ENCODE measurements at places on chromosomes 5 and 9.

DNA sequence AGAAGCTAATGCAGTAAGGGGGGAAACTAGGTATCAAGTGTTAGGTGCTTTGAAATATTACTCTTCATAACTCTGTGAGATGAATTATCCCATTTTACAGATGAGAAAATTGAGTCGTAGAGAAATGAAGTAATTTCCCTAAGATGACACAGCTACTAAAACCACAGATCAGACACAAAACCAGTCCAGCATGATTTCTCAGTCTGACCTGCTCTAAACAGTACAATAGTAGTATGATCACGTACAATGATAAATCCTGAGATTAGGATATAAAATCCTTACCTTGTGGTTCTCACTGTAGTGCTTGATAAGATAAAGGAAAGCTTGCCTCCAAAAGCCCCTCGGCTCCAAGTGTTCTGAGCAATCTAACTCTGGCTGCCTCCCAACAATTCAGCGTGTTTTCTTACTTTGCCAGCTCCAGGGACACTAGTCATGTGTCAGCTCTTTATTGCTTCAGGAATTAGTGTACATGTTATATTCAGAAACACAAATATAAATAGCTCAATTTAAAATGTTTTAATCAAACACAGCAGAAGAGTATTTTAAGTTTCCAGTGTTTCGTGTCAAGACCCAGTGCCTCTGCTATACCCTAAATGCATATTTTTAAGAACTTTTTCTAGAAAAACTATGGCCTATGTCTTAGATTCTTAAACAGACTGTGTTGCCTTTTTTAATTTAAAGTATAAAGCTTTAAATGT, 243.6 kb downstream of the DENND1A start:
- peak; percentile 41 for DNase-seq

- DNase-seq: no peak
Observed at GRCh38 chr5:116130471-116130870, 45.6 kb downstream of the COMMD10 start.

- peak; percentile 43 for DNase-seq
Observed at GRCh38 chr9:76082057-76082456, 191.6 kb downstream of the PCSK5 start.

DNA sequence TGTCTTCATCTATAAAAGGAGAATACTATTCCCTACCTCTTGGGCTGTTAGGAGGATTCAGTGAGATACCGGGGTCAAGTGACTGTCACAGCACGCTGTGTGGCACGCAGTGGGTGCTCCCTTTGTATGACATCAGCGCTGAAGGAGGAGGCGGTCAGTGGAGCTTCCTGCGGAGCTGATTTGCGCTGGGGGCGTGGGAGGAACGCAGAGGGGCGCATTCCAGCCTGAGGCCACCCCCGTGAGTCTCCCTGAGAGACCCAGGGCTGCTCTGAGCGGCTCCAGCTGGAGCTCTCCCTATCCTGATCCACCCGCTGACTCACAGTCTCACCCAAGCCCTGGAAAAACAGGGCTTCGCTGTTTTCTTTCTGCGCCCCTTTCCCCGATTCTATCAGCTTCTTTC, 24.3 kb upstream of the NEURL1B start:
- DNase-seq: no peak

DNA sequence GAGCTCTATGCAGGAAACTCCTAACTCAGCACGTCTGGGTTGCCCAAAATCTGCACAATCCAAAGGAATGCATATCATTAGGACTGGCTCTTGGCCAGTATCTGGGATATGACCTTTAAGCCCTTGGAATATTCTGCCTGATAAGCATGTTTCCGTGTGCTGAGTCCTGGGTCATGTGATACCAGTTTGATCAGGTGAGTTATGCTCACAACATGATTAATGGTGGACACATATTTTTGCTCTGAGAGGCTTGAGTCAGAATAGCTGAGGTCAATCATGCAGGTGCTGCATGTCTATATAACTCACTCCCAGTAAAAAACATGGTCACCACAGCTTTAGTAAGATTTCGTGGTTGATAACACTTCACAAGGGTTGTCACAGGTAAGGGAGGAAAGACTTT, 408.8 kb downstream of the YTHDC2 start:
- no peak for DNase-seq

DNA sequence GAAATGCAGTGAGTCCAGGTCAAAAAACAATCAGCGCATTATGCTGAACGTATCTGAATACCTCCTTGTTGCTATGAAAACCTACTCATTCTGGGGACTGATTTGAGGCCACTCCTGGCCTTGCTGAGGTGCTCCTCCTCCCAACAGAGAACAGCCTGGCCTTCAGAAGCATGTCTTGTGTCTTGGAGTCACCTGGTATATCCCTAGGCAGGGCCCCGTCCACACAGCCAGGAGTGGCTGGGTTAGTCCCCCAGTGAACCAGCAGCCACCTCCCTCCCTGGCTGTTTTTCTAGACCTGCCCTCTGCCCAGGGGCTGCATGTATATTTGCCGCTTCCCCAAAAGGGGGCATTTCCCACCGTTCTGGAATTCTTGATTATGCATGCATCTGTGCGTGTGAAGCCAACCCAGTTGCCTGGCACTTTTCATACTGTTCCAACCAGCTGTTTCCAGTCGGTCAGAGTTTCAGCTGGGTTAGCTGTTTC, 99.2 kb upstream of the SPATA31C2 start:
- peak; percentile 74 for DNase-seq

DNA sequence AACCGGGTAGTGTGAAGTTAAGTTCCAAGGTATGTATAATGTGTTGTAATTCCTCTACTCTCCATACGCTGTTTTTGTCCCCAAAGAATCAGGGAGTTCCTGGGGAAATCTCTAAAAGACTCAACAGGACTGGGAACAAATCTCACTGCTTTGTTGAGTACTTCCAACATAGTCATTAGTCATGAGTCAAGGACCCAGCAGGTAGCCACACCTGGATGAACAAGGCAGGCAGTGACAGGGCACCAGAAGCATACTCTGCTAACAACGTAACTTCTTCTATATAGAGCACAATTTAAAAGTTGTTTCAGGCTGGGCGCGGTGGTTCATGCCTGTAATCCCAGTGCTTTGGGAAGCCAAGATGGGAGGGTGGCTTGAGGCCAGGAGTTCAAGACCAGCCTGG, 126.8 kb downstream of the SLC1A3 start:
- no peak for DNase-seq

GRCh38 chr9:125066839-125067619, 76.3 kb downstream of the SCAI start:
- peak; percentile 27 for DNase-seq

- peak; percentile 83 for DNase-seq
Observed at GRCh38 chr5:139481122-139481533, 1.4 kb downstream of the STING1 start.

GRCh38 chr5:159316519-159317383, 13.5 kb downstream of the IL12B start:
- no peak for DNase-seq

- no peak for DNase-seq
Observed at GRCh38 chr5:169442913-169443784, 140.4 kb upstream of the SPDL1 start.

DNA sequence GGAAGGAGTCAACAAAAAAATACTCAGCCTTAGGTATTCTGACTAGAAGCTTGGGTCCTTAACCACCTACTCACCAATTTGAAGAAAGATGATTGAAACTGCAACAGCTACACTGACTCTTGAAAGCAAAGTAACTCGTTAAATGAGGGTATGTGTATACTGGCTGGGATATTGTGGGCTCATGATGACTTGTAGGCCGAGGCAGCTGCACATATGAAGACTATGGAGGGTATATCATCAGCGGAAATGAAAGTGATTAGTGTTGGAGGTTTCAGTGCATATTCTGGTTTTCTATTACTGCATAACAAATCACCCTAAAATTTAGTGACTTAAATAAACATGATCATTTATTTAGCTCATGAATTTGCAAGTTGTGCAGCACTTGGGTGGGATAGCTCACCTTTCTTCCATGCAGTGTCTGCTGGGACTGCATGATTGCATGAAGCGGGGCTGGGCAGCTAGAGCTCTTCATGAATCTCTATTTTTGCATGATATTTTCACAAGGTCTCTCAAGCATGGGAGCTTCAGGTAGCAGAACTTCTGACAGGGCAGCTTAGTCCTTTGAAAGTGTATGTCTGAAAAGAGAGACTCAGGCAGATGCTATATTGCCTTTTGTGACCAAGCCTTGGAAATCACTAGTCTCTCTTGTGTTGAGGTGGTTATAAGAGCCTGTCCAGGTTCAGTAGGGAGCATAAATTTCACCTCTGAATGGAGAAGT, 96.1 kb upstream of the CDKN2B start:
- DNase-seq: no peak

DNA sequence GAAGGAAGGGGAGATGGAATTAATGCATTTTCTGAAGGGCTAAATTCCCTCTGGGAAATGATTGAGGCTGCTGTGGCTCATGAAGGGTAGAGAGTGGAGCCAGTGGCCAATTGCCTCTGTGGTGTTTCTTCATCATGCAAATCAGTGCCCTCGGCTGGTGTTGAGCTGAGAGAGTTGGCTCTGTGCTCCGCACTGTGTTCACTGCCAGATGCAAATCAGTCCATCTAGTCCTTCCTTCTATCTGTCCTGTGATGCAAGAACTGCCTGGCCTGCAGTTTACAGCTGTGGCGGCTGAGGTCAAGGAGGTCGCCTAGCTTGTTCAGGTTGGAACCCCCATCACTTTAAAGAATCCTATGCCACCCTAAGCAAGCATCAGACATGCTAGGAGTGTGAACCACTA, 6.0 kb downstream of the TMEM171 start:
- DNase-seq: no peak

- no peak for DNase-seq
Observed at GRCh38 chr5:2997179-2997578, 245.7 kb upstream of the IRX2 start.

DNA sequence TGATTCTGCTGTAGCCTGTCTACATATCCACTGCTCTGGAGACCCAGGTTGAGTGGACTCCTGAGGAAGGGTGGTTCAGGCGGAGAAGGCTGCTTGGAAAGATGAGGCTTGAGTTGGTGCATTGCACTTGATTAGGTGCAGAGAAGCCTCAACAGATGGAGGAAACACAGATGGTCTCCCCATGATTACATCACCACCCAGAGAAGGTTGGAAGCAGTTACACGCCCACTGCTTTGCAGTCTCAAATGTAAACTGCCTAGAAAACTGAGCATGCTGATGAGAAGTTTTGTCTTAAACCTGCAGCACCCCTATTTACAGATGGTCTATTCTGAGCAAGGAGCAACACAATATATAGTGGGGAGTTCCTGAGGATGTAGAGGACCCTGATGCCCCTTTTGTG, 266.6 kb downstream of the PIK3R1 start:
- DNase-seq: no peak

- no peak for DNase-seq
Observed at GRCh38 chr9:121038362-121038761, 11.7 kb downstream of the C5 start.

DNA sequence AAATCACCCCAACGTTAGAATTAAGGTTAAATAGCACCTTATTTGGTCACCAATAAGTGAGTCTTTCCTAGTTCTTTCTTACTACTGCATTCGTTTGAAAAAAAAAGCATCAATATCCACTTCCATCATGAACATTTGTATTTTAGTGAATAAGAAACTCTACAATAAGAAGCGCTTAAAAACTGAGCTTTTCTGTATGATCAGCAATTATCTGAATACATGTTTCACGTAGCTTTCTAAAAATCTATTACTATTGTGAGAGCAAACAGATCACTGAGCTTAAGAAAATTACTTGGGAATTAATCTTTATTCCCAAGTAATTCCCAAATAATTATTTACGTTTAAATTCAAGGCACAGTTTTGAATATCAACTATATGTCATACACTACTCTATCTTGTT, 32.5 kb downstream of the ZDHHC21 start:
- no peak for DNase-seq

DNA sequence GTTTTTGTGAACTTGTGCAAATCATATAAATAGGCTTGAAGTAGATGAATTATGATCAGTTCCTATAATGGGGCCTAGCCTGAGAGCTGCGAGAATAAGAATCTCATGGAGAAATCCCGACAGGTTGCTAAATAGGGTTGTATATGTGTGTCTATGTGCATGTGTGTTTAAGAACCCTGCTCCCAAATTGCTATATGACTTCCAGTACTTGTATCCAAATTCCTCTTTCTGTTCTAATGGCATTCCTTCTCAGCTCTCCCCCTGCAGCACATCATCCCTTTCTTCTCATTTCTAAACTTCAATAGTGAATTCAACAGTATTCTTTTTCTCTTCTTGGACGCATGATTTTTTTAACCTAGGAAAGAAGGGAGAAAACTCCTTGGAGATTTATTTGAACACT, 277.2 kb downstream of the GAS1 start:
- DNase-seq: no peak

DNA sequence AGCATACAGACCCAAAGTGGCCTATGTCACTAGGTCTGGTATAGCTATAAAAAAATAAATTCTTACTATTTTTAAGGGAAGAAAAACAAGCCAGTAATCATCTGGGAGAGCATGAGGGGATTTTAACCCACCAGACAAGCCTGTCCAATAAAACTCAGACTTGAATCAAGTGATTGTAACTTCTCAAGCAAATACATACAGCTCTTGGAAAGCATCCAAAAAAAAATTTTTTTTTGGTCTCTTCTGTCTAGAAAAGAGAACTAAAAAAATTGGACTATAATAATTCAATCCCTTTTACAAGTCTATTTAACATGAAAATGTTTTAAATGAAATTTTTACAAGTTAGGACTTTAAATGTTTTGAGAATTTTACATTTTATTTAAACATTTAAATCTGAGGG, 61.7 kb downstream of the FBXL17 start:
- no peak for DNase-seq

DNA sequence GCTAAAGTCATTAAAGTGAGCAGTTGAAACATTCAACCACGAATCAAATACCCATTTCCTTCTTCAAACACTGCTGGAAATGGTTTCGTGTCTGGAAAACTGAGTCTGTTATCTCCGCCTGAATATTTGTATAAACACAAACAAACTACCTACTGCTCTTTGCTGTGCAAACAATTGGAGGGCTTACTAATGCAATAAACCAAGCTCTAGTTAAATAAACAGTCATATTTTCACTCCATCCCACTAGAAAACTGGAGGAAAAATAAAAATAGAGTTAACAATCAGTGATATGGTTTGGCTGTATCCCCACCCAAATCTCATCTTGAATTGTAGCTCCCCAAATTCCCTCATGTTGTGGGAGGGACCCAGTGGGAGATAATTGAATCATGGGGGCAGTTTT, 397.6 kb downstream of the RASEF start:
- no peak for DNase-seq

DNA sequence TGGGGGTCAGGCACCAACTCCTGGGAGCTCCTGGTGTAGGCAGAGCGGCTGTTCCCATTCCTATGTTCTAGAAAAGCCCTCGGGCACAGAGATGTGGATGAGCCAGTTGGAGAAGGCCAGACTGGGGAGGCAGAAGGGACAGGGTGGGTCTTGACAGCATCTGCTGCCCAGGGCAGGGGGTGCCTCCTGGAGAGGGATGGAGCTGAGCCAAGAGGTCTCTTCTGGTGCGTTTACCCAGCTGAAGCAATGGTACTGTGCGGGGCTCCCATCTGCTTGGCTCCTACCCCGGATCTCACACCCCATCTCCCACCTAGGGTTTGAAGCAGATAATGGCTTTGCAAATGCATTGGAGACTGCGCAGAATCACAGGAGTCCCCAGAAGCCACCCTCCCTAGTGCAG, 41.3 kb downstream of the SHB start:
- no peak for DNase-seq

All from right hindlimb (tissue), 1 donor.